AG09309 (cell line): ENCODE measurements at places on chromosomes 13 and 19.
A peak's percentile ranks its signal among the peaks of the same experiment; 100 is the strongest.

- no peak for DNase-seq
These were observed 12.1 kb upstream of the URAD start for GRCh38 chr13:28000567-28000966.

- peak; percentile 16 for DNase-seq
These were observed 1937.6 kb downstream of the PCDH9 start for GRCh38 chr13:65292488-65292901.

DNA sequence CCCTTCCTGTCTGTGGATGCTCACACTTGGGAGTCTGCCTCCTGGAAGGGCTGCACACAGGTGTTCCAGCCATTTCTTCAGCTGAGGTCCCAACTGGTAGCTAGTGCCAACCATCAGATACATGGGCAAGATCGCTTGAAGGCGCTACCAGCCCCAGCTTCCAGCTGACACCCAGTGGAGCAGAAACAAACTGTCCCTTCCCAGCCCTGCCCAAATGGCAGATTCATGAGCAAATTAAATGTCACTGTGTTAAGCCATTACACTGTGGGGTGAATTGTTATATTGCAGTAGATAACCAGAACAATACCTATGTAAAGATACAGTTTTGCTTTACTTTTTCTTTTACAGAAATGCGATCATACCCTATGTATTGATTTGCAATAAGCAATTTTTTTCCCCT is 17.6 kb downstream of the ING1 start:
- no peak for DNase-seq

DNA sequence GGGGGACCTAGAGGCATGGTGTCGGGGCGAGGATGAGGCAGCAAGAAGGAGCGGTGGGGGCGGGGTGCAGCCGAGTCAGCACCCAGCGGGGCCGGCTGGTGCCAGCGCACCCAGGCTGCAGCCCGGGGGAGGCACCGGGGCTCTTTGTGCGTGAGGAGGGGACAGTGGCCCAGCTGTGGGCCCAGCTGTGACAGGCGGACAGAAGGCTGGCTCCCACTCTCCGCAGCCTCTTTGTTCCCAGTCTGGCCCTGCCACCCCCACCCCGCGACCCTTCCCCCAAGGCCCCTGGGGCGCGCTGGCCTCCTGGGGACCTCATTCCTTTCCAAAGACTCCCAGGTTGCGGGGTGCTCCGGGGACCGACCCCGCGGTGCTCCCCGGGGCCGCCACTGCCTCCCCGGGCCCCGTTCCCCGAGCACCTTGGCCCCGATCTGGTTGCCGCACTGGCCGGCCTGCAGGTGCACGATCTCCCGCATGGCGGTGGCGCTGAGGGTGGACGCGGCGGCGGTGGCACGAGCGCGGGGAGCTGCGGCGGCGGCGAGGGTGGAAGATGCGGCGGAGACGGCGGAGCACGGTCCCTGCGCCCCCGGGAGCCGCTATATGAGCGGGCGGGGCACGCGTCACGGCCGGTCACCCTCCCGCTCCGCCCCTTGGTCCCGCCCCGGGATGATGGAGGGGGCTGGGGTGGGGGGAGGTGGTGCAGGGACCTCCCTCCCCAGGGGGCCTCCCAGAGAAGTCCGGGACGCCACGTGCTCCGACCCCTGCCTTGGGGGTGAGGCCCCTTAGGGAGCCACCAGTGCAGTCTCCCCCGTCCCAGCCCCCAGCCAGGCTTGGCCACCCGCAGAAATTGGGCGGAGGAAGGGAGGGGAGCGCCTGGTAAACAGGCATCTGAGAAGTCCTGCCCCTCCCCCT is at the start of gene TUBB4A:
Gene TUBB4A (minus strand): TSS at position 570 of the 909 bp plus-strand sequence. CDS start 97 bp downstream, at position 473.
- no peak for DNase-seq
